A375 (cell line): ENCODE measurements at places on chromosomes 7 and 10. TPM values are rescaled to one million over a fixed set of nuclear protein-coding genes. Genes with fewer than 3 reads are reported as not detected.

Gene RBP4
- total RNA-seq = 0.82 and 1.0 TPM in 2 replicates

Gene CC2D2B
- 0.24 TPM in 1 of 2 replicates, not detected in the other for total RNA-seq

Gene PDZD8
- 14.7 and 17.5 TPM in 2 replicates for total RNA-seq

Gene EBLN1
- total RNA-seq = not detected in 2 replicates

Gene MACC1
- total RNA-seq = 0.08 and 0.19 TPM in 2 replicates

Gene CTAGE8
- total RNA-seq = not detected in 2 replicates

Gene CYP3A7
- not detected in 2 replicates for total RNA-seq
